ENCODE measurements at places on chromosomes 6 and 20.
A peak's percentile ranks its signal among the peaks of the same experiment; 100 is the strongest.

GRCh38 chr6:106522562-106523250 lies 106.6 kb downstream of the RTN4IP1 start:
- DNase-seq: peak; percentile 67

DNA sequence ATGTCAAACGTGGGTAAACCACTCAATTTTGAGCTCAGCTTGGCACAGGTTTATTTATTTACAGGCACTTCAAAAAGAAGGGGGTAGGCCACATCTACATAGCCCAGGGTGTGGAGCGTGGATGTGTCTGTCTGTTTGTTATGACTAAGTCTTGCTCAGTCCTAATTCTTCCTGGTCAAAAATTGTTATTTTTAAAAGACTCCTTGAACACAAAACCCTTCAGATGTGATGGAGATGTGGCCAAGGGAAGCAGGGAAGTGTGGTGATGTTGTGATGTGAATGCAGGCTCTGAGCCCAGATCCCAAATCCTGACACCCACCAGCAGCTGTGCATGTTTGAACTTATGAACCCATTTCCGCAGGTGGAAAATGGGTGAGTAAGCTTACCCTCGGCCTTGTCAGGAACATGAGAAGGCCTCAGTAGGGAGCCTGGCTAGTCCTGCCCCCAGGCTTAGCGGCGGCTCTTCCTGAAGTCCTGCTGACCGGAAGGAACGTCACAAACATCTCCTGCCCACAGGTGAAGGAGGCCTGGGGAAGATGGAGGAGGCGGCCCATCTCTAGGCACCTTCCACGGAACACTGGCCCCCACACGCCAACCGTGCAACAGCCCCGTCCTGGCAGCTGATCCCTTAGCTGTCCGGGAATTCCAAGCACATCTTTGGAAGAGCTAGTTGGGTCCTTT lies 119.7 kb downstream of the MYLK4 start:
- DNase-seq: no peak

GRCh38 chr6:90485635-90486277 lies 101.1 kb downstream of the MAP3K7 start:
- peak; percentile 40 for DNase-seq

DNA sequence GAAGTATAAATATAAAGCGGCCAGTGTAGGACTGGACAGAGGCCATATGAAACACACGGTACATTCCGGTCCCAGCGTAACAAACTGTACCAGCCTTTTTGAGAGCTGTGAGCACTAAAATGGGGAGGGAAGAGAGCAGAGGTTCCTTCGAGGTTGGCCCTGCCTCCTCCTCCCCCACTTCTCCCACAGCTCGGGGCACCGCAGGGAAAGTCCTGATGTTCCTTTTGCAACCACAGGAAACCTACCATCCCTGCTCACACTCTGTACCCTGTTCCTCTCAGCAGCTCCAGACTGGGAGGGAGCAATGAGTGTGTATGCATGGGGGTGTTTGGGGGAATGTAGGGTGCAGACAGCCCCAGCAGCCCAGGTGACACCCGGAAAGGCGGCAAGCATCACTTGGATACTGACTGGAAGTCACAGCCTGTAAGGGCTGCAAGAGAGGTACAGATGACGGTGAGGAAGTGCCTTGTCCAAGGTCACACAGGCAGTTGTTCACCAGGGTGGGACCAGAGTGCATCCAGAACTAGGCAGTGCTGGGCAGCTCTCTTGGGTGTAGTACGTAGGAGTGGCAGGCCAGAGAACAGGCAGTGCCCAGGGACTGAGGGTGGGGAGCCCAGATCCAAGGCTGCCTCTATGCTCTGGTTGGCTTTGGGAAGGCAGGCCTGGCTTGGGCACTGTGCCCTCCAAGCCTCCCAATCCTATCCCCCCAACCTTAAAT lies 11.0 kb upstream of the ARMC12 start:
- peak; percentile 93 for DNase-seq

- DNase-seq: peak; percentile 30
Observed at GRCh38 chr6:56091159-56091869, 156.1 kb downstream of the COL21A1 start.

GRCh38 chr6:164106345-164106769 lies 691.8 kb downstream of the QKI start:
- DNase-seq: no peak

DNA sequence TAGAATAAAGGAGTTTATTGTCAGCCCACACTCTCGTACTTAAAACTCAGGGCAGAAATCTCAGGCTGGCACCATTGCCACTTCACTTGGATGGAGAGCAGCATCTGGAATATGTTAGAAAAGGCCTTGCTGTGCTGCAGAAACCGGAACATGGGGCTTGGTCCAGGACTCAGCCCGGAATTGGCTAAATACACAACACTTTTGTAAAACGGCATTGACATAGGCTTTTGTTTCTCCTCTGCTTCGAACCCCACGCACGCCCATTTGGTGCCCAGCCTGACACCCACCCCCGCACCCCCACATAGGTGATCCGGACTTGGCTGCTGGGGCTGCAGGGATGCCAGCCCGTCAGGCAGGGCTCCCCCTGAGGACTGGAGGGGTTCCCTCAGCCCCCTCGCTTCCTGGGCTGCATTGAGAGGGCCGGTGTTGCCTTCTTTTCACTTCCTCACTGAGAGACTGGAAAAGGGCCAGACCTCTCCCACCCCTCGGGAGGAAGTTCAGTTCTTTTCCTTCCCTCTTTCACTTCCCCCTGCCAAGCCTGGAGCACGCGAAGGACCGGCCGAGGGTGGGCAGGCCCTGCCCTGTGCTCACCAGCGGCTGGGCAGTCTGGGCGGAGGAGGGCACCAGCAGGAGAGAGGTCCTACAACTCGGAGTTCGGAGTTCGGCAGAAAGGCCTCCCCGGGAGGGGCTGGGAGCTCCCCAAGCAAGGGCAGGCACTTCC lies 17.9 kb upstream of the CST3 start:
- DNase-seq: peak; percentile 92

- no peak for DNase-seq
Observed at GRCh38 chr6:8589941-8590729, 154.8 kb upstream of the SLC35B3 start.

GRCh38 chr20:25198663-25199383 lies 3.3 kb downstream of the ENTPD6 start:
- DNase-seq: no peak

All from inflammatory macrophage treated with lipopolysaccharide for 4 hours (primary cell).